Breast epithelium (tissue), 4 donors: ENCODE measurements at places on chromosomes 12 and 14. TPM values are rescaled to one million over a fixed set of nuclear protein-coding genes. Genes with fewer than 3 reads are reported as not detected.

The CMKLR1 gene
- 9.1 TPM for total RNA-seq

DNA sequence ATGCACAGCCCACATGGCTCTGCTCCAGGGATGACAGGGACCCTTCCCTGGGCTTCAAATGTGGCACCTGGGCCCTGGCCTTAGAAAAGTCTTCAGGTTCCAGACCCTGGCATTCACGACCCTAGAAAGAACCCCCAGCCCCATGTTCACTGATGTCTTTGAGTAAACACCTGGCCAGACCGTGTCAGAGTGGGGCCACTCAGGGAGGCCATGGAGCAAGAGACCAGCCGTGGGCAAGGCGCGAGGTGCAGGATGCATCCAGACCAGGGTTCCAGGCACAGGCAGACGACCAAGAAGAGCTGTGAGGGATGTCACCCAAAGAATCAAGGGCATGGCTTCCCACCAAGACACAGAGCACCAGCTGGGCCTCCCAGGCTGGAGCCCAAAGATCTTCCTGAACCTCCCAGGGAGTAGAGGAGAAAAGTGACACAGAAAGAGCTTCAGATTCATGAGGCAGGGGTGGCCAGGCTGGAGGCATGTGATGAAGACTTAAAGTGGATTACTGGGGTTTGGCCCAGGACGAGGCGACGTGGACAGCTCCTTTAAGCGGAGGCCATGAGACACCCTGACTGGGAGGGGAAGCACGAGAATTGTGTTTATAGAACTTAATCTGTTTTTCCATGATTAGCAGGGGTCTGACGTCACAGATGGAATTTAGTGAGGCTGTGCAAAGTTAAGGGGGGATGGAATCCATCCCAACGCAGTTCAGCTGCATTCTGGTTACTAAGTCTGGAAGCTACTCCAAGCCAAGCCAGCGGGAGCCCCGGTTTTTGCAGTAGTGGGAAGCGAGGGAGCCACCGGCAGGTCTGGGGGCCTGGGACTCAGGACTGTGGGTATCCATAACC, 61.6 kb downstream of the ARL6IP4 start:
- no peak for DNase-seq

GRCh38 chr14:94542811-94543440, 18.3 kb upstream of the SERPINA4 start:
- no peak for DNase-seq

- no peak for DNase-seq
Observed at GRCh38 chr14:100305324-100306100, 732 bp downstream of the SLC25A29 start.

The C12orf50 gene
- not detected for total RNA-seq

The C3AR1 gene
- 46.2 TPM for total RNA-seq

DNA sequence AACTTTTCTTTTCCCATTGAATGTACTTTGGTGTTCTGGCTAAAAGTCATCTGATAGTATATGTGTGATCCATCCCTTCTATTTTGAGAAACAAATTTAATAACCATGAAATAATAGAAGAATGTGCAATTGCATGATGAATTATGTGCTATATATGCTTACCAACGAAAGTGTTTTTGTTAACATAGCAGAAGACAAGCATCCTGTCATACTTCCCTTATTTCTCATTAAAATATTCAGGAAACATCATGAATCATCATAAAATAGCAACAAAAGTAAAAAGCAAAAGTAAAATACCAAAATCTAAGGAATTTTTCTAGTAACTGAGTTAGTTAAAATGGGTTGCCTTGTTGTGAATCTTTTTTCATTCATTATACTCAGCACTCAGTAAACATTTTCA, 409.0 kb upstream of the PDE3A start:
- no peak for DNase-seq

GRCh38 chr14:32312010-32312331, 17.1 kb upstream of the AKAP6 start:
- no peak for DNase-seq

The EML1 gene
- total RNA-seq, result 11.3 TPM

- no peak for DNase-seq
Observed at GRCh38 chr12:3565985-3566384, 75.0 kb downstream of the PRMT8 start.

DNA sequence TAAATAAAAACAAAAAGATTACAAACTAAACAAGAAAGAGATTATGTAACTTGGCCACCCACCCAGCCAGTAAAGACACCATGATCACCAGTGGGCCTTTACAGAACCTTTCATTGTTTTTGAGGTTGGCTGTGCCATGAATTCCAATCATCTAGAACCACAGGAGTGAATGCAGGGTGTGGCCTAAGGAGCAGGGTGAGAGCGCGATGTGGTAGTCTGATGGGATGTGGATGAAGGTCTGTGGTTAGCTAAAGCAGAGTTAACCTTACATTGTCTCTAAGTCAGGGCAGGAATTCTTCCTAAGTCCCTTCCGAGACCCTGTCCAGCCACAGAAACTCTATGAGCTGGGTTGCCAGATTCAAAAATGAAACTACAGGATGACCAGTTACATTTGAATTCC, 54.0 kb upstream of the CDKN3 start:
- DNase-seq, result no peak

The NKX2-1 gene
- not detected for total RNA-seq

The TAOK3 gene
- 46.9 TPM for total RNA-seq

DNA sequence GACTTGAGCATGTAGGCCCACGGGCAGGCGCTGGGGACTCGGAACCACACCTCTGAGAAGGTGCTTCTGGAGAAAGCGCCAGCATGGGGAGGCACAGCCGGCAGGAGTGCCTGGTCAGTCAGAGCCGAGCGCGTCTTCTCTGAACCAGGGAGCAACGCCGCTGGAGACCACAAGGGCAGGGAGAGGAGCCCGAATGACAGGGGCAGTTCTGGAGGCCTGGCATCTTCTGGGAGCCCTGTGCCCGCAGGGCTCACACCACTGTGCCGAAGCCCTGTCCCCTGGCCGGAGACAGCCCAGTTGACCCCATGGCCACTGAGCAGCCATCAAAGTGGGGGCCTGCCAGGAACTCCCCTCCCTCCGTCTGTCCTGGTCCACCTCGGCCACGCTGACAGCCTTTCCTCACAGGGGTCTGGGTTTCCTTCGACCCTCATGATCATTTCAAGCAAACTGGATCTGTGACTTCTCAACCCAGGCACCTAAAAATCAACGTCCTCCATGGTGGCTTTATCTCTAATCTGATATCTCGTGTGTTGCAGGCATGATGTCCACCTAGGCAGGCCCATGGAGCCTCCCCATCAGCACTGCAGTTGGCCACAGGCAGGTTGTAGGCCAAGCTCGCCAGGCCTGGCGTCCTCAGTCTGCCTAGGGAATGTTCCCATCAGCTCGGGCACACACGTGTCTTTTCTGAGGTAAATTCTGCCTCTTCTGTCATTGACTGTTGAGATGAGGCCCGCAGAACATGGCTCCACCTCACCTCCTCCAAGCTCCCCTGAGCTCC, 299.3 kb upstream of the RTL1 start:
- no peak for DNase-seq

DNA sequence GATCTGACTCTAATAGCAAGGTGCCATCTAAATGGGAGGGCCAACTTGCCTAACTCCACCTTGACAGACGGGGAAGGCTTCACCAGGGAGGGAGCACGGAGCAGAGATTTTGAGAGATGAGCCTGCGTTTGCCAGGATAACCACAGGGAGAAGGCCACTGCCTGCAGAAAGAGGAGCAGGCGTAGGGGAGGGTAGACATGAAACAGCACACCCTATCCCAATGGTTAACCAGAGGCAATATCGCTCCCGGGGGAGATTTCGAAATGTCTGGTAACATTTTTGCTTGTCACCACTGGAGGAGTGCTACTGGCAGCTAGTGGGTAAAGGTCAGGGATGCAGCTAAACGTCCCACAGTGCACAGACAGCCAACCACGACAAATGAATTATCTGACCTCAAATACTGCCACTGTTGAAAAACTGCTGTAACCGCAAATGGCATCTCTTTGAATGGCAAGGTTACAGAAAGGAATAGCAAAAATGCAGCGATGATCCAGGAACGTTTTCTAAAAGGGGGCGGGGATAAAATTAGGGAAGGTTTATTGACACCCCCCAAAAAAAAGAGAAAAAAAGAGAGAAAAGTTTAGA, 126.0 kb upstream of the ATF7IP start:
- DNase-seq, result no peak

- DNase-seq, result no peak
Observed at GRCh38 chr12:53843545-53843944, 91.8 kb upstream of the CISTR start.

- no peak for DNase-seq
Observed at GRCh38 chr12:41419131-41419893, 231.2 kb downstream of the PDZRN4 start.

GRCh38 chr12:59453475-59453874, 142.4 kb upstream of the SLC16A7 start:
- DNase-seq, result no peak

DNA sequence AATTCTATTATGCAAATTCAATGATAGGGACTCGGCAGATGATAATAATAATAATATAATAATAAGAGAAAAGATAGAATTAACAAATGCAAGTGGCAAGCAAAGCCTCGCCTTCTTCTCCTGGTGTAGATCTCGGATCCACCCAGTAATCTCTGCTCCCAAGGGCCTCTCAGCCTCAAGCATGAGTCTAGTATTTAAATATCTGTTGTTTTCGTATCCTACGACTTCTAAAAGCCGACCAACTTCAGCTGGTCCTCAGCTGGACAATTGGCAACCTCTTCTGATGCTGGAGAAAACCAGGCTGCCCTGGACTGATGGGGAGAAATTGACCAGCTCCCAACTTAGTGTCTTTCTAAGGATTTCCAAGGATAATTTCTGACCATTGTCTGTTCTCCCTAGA, 14.0 kb upstream of the MAP1LC3B2 start:
- DNase-seq, result no peak

The CLMN gene
- total RNA-seq, result 48.5 TPM

GRCh38 chr14:61329478-61330051, 8.2 kb downstream of the PRKCH start:
- no peak for DNase-seq

- DNase-seq, result no peak
Observed at GRCh38 chr12:97876780-97877179, 414.2 kb downstream of the RMST start.

- DNase-seq, result no peak
Observed at GRCh38 chr12:18270958-18271460, 9.7 kb downstream of the PIK3C2G start.

DNA sequence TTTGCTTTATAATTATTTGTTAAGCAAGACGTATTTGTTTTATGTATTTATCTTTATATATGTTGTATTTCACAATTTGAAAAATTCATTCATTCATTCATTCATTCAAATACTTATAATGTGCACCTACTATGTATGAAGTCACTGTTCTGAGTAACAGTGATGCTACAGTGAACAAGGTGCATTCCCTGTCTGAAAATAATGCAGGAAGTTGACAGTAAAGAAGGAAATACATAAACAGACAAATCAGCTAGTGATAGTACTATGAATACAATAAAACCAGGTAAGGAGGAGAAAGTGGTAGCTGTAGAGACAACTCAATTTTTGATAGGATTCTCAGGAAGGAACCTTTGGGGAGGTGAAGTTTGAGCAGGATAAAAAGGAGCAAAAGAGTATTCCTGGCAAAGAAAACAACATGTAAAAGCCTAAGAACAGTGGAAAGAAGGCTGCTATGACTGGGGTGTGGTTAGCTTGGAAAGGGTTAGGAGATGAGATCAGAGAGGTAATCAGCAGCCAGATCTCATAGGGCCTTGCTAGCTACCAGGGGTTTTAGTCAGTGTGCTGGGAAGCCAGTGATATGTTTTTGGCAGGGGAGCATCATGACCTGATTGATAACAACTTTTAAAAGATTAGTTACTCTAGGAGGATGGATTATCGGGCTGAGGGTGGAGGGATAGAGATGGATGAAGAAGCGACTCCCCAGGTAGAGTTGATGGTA, 17.4 kb downstream of the BICDL1 start:
- no peak for DNase-seq

The KRT2 gene
- total RNA-seq, result not detected

The SYT1 gene
- 1.1 TPM for total RNA-seq

GRCh38 chr14:24959791-24960331, 90.1 kb downstream of the STXBP6 start:
- no peak for DNase-seq

The NEDD1 gene
- 26.8 TPM for total RNA-seq

The PDE3A gene
- 7.0 TPM for total RNA-seq

DNA sequence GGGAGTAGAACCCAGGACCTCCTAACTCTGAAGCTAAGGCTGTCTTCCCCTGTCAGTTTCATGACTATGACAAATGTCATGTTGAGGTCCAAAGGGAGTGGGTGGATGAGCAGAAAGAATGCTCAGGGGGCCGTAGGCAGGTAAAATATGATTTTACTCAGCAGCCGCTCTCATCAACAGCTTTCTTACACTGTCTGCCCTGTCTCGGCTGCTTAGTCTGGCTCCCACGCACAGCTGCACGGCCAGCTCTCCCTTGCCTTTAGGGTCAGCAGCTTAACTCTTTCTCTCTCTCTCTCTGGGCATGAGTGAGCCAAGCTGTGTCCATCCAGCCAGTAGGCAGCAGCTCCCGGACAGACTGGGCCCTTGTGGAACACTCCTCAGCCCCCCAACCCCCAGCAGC, 95.2 kb downstream of the GCH1 start:
- DNase-seq, result no peak

- DNase-seq, result no peak
Observed at GRCh38 chr12:24398605-24399004, 449.1 kb upstream of the SOX5 start.

DNA sequence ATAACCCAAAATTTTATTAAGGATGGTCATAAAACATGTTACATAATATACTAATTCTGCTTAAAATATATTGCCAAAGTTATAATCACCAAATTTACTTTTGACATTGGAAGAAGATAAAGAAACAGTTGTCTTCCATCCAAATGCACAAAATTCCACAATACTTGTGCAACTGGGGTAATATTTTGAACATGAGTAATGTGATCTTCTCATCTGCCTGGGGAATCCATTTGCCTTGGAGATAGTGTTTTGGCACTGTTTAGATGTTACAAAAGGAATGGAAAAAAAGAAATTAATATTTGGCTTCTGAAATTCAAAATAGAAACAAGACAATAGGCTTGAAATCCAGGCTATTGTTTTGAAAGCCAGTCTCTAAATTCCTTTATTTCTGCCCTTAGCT, 9.1 kb downstream of the GPR19 start:
- DNase-seq, result no peak

DNA sequence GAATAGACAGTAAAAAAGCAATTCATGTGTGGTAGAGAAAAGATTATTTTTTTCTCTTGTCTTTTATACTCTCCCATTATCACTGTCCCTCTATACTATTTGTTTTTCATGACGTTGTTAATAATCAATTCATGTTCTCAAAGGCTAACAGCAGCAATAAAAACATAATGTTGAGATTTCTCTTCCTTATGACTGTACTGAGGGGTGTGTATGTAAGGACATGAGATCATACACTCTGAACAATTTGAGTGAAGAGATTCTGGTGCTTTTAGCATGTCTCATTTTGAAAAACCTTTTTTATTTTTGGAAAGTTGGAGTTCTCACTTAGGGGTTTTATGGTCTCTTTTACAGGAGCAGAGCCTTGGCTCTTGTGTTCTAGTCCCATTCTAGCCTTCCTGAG, 3.8 kb upstream of the TSPAN8 start:
- DNase-seq, result no peak

The SIX6 gene
- not detected for total RNA-seq

- DNase-seq, result no peak
Observed at GRCh38 chr12:112305951-112306350, 76.3 kb downstream of the HECTD4 start.
